ENCODE measurements at places on chromosomes 1 and 21.

GRCh38 chr1:30744060-30744756, 13.4 kb downstream of the LAPTM5 start:
- DNase-seq: no peak

GRCh38 chr1:116001739-116002487, 25.6 kb downstream of the SLC22A15 start:
- no peak for DNase-seq

GRCh38 chr1:233289676-233290075, 5.8 kb downstream of the PCNX2 start:
- DNase-seq: no peak

GRCh38 chr1:209732725-209733124, 23.1 kb upstream of the TRAF3IP3 start:
- DNase-seq: no peak

DNA sequence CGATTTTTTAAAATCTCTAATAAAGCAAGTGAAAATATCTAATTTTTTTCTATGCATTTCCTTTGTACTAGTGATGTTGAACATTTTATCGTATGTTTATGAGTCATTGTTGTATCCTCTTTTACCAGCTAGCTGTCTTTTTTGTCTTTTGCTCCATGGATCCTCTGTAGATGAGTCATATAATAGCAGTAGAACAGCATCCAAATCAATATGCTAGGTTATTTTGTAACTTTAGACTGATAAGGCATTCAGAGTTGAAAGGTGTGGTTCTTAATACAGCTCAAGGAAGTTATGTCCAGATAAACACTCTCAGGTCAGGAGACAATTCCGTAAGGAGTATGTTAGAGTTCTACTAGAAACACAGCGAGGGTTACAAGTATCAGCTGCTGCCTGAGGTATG, 31.9 kb downstream of the MAP10 start:
- DNase-seq: no peak

Data from left forelimb (tissue), 1 donor.